ENCODE measurements at places on chromosomes 6 and 20.

- DNase-seq, result no peak
Observed at GRCh38 chr20:22826306-22827230, 208.5 kb upstream of the SSTR4 start.

- DNase-seq, result no peak
Observed at GRCh38 chr20:25563362-25563761, 22.0 kb downstream of the NINL start.

GRCh38 chr20:33947709-33948295 lies 45.9 kb upstream of the RALY start:
- DNase-seq, result no peak

DNA sequence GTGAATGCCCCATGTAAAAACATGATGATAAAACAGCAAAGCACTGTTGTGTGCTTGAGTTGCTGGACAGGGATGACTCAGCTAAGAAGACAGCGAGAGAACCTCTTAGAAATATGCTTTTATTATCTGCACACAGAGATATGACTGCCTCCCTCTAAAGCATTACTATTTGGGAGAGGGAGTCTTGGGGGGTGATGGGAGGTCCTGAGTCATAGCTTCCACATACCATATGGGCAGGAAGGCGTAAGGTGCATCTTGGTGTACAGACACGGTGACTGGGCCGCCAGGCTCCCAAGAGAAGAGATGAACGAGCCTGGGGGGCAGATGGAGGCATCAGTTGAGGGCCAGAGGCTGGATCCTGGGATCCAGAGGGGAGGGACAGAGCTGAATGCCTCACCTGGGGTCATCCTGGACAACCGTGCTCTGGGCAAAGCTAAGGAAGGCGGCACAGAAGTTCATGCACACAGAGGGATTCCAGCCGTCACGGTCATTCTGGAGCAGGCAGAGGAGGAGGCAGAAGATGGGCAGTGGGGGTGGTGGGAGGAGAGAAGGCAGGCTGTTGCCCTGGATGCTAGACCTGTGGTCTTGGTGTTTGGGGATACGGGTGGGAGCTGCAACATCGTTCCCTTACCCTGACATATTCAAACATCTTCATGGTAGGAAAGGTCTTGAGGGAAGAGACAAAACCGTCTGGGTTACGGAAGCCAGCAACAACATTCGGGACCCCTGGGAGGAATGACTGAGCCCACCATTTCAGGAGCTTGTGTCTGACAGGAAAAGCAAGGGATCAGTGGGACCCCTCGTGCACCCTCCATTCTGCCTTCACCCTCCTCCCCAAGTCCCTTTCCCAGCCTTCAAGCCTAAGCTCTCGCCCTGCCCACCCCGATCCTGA lies 2.0 kb downstream of the DXO start:
- DNase-seq, result no peak

DNA sequence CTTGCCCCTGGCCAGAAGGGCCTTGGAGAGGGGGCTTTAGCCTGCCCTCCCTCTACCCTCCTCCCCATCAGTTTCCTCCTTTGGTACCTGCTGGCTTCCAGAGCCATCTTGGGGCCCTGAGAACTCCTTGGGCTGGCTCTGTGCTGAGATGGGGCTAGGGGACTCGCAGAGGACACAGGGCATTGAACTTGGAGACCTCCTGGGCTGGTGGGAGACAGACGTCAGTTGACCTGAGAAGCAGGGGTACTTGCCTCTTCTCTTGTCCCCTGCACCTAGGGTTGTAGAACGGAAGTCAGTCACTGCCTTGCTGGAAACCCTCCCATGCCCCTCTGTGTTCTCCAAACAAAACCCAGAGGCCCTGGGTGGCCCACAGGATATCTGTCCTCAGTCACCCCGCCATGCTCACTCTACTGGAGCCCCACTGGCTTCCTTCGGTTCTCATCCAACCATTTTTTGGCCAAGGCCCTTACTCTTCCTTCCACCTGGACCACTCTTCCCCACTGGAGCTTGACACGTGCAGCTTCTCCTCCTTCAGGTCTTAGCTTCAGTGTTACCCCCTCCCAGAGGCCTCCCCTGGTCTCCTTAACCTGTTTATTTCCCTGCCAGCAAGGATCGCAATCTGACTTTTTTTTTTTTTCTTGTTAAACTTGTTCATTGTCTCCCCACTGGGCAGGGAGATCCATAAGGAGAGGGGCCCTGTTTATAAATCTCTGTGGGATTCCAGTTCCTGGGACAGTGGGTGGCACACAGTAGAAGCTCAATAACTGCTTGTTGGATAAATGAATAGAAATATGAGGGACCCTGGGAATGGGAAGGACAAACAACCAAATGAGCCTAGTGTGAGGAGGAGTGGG lies 971 bp downstream of the RBCK1 start:
- DNase-seq, result no peak

DNA sequence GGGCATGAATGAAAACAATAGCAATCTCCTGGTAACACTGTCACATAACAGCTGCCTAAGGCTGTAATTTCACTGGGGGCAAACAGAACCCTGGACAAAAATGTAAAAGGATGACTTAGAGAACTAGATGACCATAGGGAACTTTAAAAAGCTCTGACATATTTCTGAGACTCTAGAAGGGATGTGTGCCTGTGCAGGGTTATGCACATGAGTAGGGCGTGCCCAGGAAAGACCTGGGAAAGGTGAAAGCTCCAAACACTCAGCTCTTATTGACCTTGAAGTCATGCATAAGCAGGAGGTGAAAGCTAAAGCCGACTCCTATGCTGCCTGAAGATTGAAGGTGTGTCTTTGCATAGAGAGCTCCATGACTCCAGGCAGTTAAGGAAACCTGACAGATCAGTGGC lies 118.4 kb upstream of the BTBD3 start:
- DNase-seq, result no peak

Measured in stimulated activated CD8-positive, alpha-beta memory T cell treated with anti-CD3 and anti-CD28 coated beads, Interleukin-4, amount 100 ng/mL, for 1 hour (primary cell).